Astrocyte (in vitro differentiated cells and primary cell): ENCODE measurements at places on chromosomes 4 and X. TPM values are rescaled to one million over a fixed set of nuclear protein-coding genes. Genes with fewer than 3 reads are reported as not detected.

Gene STPG2
- total RNA-seq = 0.14 TPM in 1 of 2 replicates, not detected in the other

DNA sequence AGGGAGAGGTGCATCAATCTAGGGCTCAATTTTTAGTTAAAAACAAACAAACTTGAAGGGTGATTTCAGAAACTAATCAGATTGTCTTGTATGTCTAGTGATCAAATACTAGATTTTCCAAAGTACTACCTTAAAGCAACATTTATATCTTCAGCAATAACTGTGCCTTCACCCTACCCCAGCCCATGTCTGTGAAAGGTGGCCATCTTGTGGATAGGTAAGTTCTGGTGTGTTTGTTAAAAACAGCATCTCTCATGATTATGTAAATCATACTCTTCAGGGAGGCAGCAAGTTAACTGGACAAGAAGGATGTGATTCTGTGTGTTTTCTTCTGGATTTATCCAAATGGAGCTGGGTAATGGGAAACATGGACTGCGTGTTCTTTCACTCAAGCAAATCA lies 81.4 kb upstream of the ACSL1 start:
- H3K36me3 ChIP-seq = no peaks in the 10 kb centered on the region
- no peak overlapping the region for H3K27ac ChIP-seq
- no peak for DNase-seq
- H3K4me1 ChIP-seq = no peaks in the 10 kb centered on the region
- H3K4me3 ChIP-seq = no peak overlapping the region
- H3K27me3 ChIP-seq = no peaks in the 10 kb centered on the region

Gene MAGEB2
- not detected in 2 replicates for total RNA-seq

Gene FAM47A
- not detected in 2 replicates for total RNA-seq

DNA sequence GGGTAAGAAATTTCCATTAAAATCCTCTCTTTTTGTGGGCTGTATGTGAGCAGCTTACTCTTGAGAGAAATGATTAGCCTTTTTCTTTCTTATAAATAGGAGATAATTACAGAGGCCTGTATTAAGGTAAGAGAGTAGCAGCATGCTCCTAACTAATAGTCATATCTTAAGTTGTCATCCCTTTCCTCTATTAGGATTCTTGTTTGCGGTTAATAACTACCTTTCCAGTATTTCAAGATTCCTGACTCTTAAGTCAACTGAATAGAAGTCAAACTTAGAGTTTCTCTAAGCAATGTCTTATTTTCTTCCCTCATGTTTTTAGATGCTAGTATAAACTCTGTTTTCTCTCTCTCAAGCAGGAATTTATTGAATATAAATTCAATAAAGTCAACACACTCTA lies 139.9 kb upstream of the GPRIN3 start:
- DNase-seq = no peak
- H3K27ac ChIP-seq = no peak overlapping the region
- no peak overlapping the region for H3K4me3 ChIP-seq
- H3K36me3 ChIP-seq = no peaks in the 10 kb centered on the region
- no peaks in the 10 kb centered on the region for H3K27me3 ChIP-seq

Gene DMD
- total RNA-seq = 22.2 and 25.0 TPM in 2 replicates

Gene GAGE12H
- not detected in 2 replicates for total RNA-seq

Gene TENM3
- 127 TPM in 2 replicates for total RNA-seq

GRCh38 chr4:174928575-174929253 lies 10.6 kb downstream of the ADAM29 start:
- H3K27me3 ChIP-seq = no peaks in the 10 kb centered on the region
- no peaks in the 10 kb centered on the region for H3K36me3 ChIP-seq
- H3K4me1 ChIP-seq = no peaks in the 10 kb centered on the region
- no peak overlapping the region for H3K27ac ChIP-seq

- H3K27ac ChIP-seq = no peak overlapping the region
- no peaks in the 10 kb centered on the region for H3K36me3 ChIP-seq
- no peak for DNase-seq
Observed at GRCh38 chr4:143288171-143288570, 48.5 kb upstream of the GAB1 start.
